ENCODE measurements at places on chromosomes 2 and 18.

GRCh38 chr2:25379535-25379934 lies 37.8 kb upstream of the DNMT3A start:
- DNase-seq, result no peak

- DNase-seq, result no peak
Measured at GRCh38 chr2:30684026-30684425, 123.2 kb downstream of the CAPN13 start.

GRCh38 chr2:98484121-98484557 lies 39.5 kb downstream of the INPP4A start:
- no peak for DNase-seq

- no peak for DNase-seq
Measured at GRCh38 chr18:78423811-78424210, 555.8 kb upstream of the SALL3 start.

- DNase-seq, result no peak
Measured at GRCh38 chr18:56402872-56403516, 235.4 kb downstream of the TXNL1 start.

DNA sequence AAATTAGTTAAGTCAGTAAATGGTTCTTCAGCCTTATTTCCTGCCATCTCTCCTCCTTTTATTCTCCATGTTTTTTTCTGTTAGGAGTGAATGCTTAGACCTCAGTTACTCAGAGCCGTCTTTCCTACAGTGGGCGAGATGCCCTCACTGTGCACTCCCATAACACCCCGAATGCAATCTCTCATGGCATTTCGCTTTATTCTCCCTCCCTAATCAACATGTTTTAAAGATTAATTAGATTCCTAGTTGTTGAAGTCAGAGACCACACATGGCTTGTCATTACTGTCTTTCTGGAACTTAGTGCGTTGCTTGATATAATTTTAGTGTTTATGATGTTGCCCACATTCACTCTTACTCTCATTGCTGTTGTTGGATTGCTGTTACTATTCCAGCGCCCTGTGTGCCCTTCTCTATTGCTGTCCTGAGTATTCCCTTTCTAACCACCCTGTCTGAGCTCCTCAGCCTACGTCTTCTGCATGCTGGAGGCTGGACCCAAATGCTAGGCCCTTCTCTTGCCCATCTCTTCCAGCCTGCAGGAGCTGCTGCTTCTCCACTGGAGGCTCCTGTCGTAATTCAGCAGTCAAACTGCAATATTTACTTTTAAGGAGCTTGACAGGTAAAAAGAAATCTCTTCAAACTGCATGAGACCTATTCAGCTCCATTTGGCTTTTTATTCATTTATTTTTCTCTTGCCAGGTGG lies 99.3 kb downstream of the MAP2 start:
- no peak for DNase-seq

- DNase-seq, result no peak
Measured at GRCh38 chr18:75132098-75132870, 76.7 kb downstream of the PTGR3 start.

DNA sequence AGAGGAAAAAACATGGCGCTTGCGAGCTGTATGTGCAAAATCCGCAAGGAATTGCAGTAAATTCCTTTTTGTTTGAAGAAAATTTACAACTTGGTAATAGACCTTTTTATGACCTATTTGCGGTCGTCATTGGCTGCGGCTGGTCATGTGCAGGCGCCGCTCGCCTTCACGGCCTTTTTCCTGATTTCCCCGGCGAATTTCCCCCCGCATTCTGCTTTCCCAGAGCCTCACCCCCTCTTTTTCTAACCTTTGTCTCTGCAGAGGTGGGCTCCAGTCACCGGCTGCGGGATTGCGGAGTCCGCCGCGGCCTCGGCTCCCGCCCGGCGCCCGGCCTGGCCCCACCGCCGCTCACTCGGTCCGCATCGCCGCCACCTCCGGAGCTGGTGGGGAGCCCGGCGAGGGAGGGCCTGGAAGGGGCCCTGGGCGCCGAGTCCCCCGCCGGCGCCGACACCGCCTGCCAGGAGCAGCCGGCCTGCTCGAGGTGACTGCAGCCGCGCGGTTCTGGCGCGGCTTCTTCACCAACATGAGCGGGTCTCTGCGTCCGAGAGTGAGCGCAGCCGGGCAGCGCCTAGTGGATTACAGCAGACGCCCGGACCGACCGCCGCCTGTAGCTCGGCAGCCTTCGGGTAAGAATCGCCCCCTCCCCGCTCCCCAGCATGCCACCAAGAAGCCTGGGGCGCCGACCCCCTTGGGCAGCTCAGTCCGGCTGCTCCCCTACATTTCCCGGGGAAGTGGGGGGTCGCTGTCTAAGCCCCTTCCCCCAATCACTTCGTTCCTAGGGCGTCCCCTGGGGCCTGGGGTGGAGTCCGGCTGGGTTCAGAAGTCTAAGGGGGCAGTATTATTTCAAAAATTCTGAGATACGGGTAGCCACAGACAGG lies 7.1 kb downstream of the HOXD8 start:
- no peak for DNase-seq

GRCh38 chr18:10262566-10262965 lies 191.9 kb upstream of the APCDD1 start:
- DNase-seq, result no peak

GRCh38 chr2:28327956-28328922 lies 64.4 kb upstream of the FOSL2 start:
- DNase-seq, result no peak

- DNase-seq, result no peak
Measured at GRCh38 chr18:58370612-58371011, 258.3 kb downstream of the ALPK2 start.

- no peak for DNase-seq
Measured at GRCh38 chr2:196499686-196500085, 139.8 kb upstream of the CCDC150 start.

DNA sequence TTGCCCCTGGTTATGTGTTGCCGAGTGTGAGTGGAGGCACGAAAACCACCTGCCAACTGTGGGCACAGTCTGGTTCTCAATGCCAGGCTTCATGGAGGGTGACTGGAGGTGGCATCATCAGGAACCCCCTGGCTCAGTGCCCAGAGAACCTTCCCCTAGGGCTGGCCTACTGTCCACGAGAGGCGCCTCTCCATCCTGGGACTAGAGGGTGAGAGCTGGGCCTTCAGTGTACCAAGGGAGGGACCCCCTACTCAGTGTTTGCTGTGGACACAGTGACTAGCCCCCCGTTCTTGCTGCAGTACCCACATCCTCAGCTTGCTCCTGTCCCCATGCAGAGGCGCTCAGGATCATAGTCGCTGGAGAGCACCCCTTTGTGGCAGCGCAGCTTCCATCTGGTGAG lies 202.6 kb downstream of the HDAC4 start:
- no peak for DNase-seq

DNA sequence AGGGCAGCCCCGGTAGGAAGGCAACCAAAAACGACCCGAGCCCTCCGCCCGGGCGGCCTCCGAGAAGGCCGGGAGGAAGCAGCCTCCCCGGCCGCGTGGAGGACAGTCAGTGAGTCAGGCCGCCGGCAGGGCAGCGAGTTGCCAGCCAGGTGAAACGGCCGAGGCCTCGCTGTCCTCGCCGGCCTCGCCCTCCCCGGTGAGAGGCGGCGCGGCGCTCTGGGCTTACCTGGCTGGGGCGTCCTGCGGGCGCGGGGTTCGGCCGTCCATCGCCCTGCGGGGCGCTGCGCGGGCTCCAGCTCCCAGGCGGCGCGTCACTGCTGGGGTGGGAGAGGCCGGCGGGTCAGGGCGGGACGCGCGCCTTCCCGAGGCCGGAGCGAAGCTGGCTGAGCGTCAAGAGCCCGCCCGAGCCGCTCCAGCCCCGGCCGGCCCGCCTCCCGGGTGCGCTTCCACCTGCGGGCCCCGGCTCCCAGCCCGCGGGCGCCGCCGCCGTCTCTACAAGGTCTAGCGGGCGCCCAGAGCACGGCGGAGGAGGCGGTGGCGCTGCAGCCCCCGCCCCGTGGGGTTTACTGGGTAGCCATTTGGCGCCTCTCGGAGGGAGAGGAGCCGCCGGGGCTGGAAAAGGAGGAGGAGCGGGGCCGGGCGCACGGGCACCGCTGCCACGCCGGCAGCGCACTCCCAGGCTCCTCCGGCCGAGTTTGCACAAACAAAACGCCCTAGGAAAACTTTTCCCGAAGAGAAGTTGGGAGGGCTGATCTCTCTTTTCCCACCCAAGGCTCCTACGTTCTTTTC lies 499 bp downstream of the COBLL1 start:
- DNase-seq, result peak; percentile 82

All from heart right ventricle (tissue), 16 donors.